ENCODE measurements at places on chromosomes 7 and 10. TPM values are rescaled to one million over a fixed set of nuclear protein-coding genes. Genes with fewer than 3 reads are reported as not detected.

- no peak for DNase-seq
Measured at GRCh38 chr7:25119102-25119501, 6.0 kb downstream of the CYCS start.

- DNase-seq: no peak
Measured at GRCh38 chr10:130761788-130762301, 549.7 kb downstream of the TCERG1L start.

DNA sequence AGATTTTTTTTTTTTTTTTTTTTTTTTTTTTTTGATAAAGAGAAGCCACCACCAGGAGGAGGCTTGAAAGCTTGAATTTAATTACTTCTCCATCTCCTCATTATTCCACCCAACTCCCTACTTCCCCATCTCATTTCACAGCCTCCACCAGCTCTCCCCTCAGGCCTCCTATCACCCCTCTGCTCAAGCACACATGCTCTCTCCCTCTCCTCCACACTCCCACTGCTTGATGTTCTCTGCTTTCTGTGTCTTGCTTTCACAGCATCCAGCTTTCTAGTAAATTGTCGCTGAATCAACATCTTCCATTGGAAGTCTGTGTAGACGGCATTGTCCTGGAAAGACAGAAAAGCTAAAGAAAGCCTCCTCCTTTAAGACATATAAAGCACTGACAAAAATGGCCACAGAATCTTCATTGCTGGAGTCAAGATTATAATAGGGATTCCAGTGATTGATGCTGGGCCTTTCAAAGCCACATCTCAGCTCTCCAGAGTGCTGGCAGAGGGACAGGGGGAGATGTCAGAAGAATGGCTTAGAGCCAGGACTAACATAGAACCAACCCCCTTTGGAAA, 58.3 kb downstream of the DOCK4 start:
- no peak for DNase-seq

Gene FUOM
- 0.80 TPM for total RNA-seq

Gene HIPK2
- total RNA-seq: 10.4 TPM

Data from Daoy (cell line).